Psoas muscle (tissue), 8 donors: ENCODE measurements at places on chromosomes 3 and 15. TPM values are rescaled to one million over a fixed set of nuclear protein-coding genes. Genes with fewer than 3 reads are reported as not detected.

GCNT3 gene
- not detected for polyA plus RNA-seq

DNAJC13 gene
- 7.4 TPM for polyA plus RNA-seq

IQSEC1 gene
- polyA plus RNA-seq = 22.0 TPM

DNA sequence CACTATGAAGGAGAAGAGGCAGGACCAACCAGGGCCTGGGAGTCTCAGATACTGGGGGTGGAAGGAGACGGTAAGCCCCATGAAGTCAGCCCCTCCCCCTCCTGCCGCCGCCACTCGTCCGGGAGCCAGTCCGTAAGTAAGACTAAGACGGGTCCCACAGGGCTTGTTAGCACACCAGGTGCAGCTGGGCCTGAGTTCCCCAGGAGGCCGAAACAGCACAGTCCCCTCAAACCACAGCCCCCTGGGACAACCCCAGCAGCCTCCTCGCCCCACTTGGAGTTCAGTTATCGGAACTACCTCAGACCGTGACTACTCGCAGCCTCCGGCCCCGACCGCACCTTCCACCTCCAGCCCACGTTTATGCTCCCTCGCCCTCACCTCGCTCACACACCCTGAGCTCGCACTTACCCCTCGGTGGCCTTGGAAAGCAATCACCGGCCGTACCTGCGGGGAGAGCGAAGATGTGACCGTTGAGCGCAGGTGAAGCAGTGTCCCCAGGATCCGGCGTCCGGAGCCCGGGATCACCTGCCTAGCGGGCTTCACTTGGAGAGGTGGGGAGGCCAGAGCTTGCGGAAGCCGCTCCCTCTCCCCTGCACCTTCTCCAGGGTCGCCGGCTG lies 557 bp downstream of the ELL3 start:
- peak overlapping the region; percentile 74 for H3K27ac ChIP-seq
- H3K4me3 ChIP-seq = peak overlapping the region; percentile 78

PCOLCE2 gene
- 5.1 TPM for polyA plus RNA-seq

DNA sequence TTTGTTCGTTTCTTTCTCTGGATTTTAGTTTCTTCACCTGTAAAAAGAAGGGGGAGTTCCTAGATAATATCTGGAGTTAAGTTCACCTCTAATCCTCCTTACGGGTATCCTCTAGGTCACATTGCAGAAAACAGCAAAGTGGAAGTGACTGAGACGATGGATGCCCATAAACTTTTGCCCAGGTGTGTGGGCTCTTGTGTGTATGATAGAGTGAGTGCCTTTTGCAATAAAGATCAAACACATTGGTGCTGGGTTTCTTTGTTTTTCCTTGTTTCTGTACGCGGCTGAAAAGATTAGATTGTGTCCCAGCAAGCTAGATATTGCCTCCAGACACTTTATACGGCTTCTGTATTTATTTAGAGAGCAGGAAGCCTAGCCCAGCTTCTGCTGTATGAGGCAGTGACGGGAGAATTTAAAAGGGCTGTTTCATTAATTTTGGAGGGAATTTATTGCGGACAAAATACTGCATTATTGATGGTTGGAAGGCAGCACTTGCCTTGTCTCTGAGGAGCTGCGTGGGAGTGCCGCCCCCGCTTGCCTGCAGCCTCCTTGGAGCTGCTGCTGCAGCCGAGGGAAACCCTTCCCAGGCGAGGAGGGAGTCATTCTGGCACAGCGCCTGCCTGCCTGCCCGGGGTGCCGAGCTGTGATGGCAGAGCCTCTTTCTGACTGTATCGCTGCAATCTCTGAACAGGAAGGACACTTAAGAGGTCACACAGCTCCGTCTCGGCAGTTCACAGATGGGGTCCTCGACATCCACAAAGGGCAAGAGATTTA lies 38.5 kb downstream of the PYDC2 start:
- H3K4me3 ChIP-seq = no peak overlapping the region
- H3K4me1 ChIP-seq = no peaks in the 10 kb centered on the region
- DNase-seq = peak; percentile 35

DNA sequence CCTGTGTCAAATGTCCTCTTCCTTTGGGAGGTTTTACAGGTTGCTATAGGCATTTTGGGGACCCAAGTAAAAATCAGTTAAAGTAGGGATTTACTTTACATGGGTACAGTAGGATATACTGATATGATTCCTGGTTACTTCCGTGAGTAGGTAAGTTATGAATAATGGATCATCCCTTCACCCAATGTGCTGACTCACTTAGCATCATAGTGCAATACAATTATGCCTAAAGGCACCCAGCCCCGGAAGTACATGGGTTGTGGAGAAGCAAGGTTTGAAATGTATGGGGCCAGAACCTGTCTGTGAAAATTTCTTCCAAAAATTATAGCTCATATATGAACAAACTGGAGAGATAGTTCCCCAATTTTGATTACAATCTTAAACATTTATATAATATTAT lies 64.0 kb downstream of the GLB1 start:
- no peak overlapping the region for H3K27ac ChIP-seq
- no peak for DNase-seq
- H3K4me1 ChIP-seq = no peaks in the 10 kb centered on the region
- H3K27me3 ChIP-seq = no peaks in the 10 kb centered on the region

DNA sequence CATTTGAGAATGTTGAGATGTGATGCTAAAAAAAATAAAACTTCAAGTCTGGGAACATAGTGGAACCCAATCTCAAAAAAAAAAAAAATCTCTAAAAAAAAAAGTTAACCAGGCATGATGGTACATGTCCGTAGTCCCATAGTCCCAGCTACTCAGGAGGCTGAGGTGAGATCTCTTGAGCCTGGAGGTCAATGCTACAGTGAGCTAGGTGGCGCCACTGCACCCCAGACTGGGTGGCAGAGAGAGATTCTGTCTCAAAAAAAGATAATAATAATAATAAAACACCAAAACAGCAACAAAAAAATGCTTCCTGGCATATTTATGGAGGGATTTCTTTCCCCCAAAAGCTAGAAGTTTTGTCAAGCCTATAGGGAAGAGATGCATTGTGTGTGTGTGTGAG lies 361.6 kb downstream of the ROBO1 start:
- H3K27me3 ChIP-seq = no peaks in the 10 kb centered on the region
- no peak overlapping the region for H3K27ac ChIP-seq
- no peak for DNase-seq
- no peaks in the 10 kb centered on the region for H3K4me1 ChIP-seq
- no peak overlapping the region for H3K4me3 ChIP-seq
- no peaks in the 10 kb centered on the region for H3K36me3 ChIP-seq

GRCh38 chr3:14957925-14958324 lies 10.5 kb downstream of the NR2C2 start:
- H3K4me1 ChIP-seq = peaks cover 29% of the 10 kb centered on the region
- H3K36me3 ChIP-seq = peaks cover 19% of the 10 kb centered on the region
- no peak for DNase-seq
- H3K4me3 ChIP-seq = no peak overlapping the region

- H3K36me3 ChIP-seq = no peaks in the 10 kb centered on the region
- no peak overlapping the region for H3K27ac ChIP-seq
- no peak for DNase-seq
- no peaks in the 10 kb centered on the region for H3K4me1 ChIP-seq
- no peak overlapping the region for H3K4me3 ChIP-seq
- no peaks in the 10 kb centered on the region for H3K27me3 ChIP-seq
These were observed 195.2 kb upstream of the DPPA4 start for GRCh38 chr3:109532257-109533216.

- H3K27ac ChIP-seq = peak overlapping the region; percentile 99
- peak overlapping the region; percentile 86 for H3K4me3 ChIP-seq
- DNase-seq = peak; percentile 66
- H3K36me3 ChIP-seq = no peaks in the 10 kb centered on the region
- peaks cover 46% of the 10 kb centered on the region for H3K4me1 ChIP-seq
These were observed 3.2 kb downstream of the ANP32A start for GRCh38 chr15:68817304-68818065.

COL6A5 gene
- not detected for polyA plus RNA-seq

DNA sequence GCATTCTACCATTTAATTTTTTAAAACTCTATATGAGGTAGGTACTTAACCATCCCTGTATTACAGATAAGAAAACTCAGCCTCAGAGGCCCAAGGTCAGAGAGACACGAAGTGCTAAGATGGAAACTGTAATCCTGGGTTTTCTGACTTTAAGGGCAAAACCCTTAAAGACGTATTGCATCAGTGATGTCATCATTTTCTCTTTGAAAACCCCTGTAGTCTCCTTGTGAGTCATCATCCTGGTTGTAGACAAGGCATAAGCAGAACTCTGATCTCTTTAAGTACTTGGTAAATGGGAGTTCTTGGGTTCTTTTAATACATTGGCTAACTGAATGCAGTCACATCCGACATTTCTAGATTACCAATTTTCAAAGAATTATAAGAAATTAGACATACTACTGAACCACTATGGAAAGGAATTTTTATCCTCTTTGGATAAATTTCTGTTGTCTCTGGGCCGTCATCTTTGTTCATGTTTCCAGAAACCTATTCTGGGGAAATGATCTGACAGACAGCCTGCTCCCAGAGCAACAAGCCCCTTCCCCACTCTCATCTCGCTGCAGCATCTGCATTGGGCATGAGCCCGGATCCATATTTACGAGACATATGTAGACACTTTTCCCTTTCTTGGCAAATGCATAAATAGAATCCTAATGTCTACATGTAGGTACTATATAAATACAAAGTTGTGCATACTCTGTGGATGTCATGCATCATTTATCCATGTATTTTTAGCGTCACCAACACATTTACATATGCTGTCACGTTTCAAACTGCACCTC lies 48.7 kb upstream of the MDFIC2 start:
- H3K4me3 ChIP-seq = no peak overlapping the region
- H3K27me3 ChIP-seq = no peaks in the 10 kb centered on the region
- no peak overlapping the region for H3K27ac ChIP-seq
- H3K4me1 ChIP-seq = no peaks in the 10 kb centered on the region

DNA sequence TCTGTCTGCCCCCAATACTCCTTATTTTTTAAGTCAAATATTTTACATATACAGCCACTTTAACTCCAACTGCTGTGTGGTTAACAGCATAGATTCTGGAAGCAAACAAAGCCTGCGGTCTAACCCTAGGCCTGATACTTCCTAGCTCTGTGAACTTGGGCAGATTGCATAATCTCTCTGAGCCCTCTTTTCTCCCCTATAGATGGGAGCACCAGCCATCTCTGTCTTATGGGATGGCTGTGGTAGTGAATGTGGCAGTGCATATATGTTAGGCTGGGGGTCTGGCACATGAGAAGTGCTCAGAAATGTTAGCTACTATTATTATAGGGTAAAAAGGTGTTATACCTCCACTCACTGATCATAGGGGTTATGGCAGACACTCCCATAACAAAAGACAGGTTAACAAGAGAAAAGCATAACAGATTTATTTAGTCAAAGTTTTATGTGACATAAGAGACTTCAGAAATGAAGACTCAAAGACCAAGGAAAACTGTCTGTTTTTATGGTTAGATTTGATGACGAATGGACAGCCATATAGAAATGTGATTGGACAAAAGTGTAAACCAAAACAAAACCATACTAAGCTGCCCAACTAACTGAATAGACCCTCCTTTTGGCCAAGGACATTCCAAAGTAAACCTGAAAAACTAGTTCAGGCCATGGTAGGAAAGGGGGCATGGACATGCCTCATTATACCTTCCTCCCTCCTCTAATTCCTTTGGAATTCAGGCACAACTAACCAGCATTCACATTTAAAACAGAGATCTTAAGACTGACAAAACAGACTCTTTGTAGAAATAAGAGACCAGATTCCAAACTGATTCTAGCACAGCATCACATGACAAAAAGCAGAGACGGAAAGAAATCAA lies 53.9 kb upstream of the DAZL start:
- H3K27me3 ChIP-seq = no peaks in the 10 kb centered on the region
- H3K4me1 ChIP-seq = no peaks in the 10 kb centered on the region
- H3K27ac ChIP-seq = no peak overlapping the region
- DNase-seq = no peak

DNA sequence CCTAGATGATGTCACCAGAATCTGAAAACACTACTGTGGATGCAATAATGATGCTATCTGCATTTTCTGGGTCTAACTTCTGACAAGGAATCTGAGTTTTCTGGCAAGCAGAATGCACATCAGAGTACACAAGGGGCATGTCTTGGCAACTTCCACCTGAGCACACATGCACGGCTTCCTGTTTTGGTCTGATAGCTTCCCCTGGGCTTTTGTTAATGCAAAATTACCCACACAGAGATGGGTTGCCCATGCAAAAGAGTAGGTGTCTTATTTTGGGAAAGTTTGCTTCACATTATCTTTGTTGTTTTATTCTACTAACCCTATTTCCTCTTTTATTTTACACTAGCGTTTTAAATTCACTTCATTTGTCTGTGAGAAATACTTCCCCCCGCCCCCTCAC lies 74.2 kb upstream of the SATB1 start:
- H3K4me3 ChIP-seq = no peak overlapping the region
- no peaks in the 10 kb centered on the region for H3K4me1 ChIP-seq
- H3K27ac ChIP-seq = no peak overlapping the region
- DNase-seq = no peak
- H3K36me3 ChIP-seq = no peaks in the 10 kb centered on the region

GRCh38 chr15:48679952-48680351 lies 34.4 kb upstream of the FBN1 start:
- no peaks in the 10 kb centered on the region for H3K27me3 ChIP-seq
- H3K4me3 ChIP-seq = no peak overlapping the region
- no peak for DNase-seq
- no peaks in the 10 kb centered on the region for H3K4me1 ChIP-seq

RTP1 gene
- not detected for polyA plus RNA-seq

DNA sequence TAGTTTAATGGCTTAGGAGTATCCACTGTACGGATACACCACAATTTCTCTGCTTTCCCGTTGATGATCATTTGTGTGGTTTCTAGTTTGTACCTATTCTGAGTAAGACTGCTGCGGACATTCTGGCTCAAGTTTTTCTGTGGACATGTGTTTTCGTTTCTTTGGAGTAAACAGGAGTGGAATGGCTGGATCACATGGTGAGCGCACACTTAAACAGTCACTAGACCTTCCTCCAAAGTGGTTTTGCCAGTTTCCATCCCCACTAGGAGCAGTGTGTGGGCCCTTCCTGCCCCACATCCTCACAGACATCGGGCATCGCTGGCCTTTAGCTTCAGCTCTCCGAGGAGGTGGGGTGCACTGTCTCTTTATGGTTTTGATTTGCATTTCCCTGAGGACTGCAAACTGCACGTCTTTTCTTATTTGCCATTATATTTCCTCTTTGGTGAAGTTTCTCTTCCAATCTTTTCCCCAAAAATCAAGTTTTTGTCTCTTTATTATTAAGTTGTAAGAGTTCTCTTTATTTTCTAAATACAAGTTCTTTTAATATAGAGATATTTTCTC lies 94.1 kb downstream of the VGLL4 start:
- H3K27me3 ChIP-seq = no peaks in the 10 kb centered on the region
- peak overlapping the region; percentile 39 for H3K27ac ChIP-seq
- H3K4me1 ChIP-seq = peaks cover 23% of the 10 kb centered on the region
- H3K4me3 ChIP-seq = no peak overlapping the region

SLC51B gene
- 0.04 TPM for polyA plus RNA-seq

GRCh38 chr3:50347187-50347813 lies 1.8 kb upstream of the ZMYND10 start:
- H3K27me3 ChIP-seq = no peaks in the 10 kb centered on the region
- H3K4me1 ChIP-seq = peaks cover 27% of the 10 kb centered on the region
- no peaks in the 10 kb centered on the region for H3K36me3 ChIP-seq
- H3K4me3 ChIP-seq = no peak overlapping the region

GREM1 gene
- 3.4 TPM for polyA plus RNA-seq

- no peak overlapping the region for H3K4me3 ChIP-seq
- H3K27me3 ChIP-seq = no peaks in the 10 kb centered on the region
- DNase-seq = no peak
- no peaks in the 10 kb centered on the region for H3K36me3 ChIP-seq
These were observed 413.9 kb downstream of the EPHA3 start for GRCh38 chr3:89521328-89521727.

ALS2CL gene
- 5.2 TPM for polyA plus RNA-seq

GRCh38 chr3:62632510-62633294 lies 242.5 kb downstream of the CADPS start:
- no peak overlapping the region for H3K27ac ChIP-seq
- H3K4me3 ChIP-seq = no peak overlapping the region
- no peak for DNase-seq
